Stimulated activated CD8-positive, alpha-beta memory T cell treated with anti-CD3 and anti-CD28 coated beads, Interleukin-15, amount 100 ng/mL, for 4 hours (primary cell): ENCODE measurements at places on chromosomes 4 and X.

DNA sequence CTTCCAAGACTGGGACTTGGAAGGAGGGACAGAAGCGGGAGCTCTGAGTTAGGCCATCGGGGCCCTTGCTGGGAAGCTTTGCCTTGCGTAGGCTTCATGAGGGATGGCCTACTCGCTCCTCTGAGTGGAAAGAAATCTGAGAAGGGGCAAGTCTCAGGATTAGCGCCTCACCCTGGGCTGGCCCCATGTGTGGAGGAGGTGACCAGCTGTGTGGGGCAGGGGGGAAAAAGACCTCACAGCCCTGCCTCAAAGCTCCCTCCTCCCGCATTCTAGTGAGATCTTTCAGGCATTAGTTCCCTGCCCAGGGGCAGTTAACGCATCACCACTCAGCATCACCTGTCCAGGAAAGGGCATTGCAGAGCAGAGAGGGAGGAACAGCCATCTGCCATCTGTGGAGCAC lies 156.1 kb downstream of the ENPP6 start:
- no peak for DNase-seq

GRCh38 chr4:52788806-52789205 lies 37.6 kb upstream of the ERVMER34-1 start:
- no peak for DNase-seq

DNA sequence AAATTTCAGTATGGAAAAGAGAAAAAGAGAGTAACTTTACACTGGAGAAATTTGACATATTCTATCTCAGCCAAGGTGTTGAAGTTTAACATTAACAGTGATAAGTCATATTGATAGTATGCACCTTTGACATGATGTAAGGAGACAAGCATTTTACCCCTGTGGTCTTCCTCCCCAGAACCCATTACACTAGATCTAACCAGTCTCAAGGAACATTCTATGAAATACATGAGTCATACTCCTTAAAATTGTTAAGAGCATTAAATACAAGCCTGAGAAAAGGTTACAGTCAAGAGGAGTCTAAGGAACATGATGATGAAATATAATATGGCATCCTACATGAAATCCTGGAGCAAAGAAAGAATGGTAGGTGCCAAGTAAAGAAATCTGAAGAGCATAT lies 1151.3 kb upstream of the IGFBP7 start:
- DNase-seq, result no peak

GRCh38 chrX:106726485-106727437 lies at the start of gene RNF128:
TSS of gene RNF128 (plus strand) at chrX:106726701. CDS start at chrX:106726914, 213 bp downstream.
- DNase-seq, result no peak

GRCh38 chrX:33273535-33273934 lies 62.2 kb upstream of the DMD start:
- DNase-seq, result no peak

DNA sequence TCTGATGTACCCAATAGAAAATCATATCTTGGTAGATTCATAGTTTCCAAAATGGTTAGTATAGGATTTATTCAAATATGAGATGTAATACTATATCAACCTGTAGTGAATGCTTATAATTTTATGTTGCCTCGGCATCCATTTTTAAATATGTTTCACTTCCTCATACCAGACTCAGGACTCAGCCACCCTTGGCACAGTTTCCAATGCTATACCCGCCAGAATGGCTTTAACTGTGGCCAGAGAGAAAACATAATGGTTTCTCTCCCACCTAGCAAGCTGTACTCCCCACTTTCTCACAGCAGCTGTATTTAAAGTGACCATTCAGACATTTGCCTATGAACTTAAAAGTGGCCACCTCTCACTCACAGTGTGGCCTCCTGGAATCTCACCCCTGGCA lies 466.6 kb upstream of the PABPC4L start:
- no peak for DNase-seq

GRCh38 chr4:100746141-100746739 lies 228.4 kb upstream of the EMCN start:
- no peak for DNase-seq

DNA sequence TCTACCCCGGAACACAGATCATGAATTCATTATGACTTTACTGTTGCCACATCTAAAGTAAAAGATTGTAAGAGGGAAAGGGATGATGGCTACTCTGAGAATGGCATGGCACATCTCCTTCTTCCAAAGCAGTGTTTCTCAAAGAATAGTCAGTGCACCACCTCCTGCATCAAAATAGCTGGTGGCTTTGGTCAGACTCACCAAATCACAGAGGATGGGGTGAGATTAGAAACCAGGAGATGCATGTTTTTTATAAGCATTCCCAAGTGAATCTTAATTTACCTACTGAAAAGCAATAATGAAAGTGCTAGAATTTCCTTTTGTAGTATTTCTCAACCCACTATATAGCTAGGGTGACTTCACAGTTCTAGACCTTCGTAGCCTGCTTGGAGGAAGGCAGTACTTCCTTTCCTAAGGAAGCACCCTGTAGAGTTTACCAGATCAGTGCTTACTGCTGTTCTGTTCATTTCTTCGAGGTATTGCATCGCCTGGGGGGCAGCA lies 340.8 kb upstream of the KLF3 start:
- DNase-seq, result no peak

DNA sequence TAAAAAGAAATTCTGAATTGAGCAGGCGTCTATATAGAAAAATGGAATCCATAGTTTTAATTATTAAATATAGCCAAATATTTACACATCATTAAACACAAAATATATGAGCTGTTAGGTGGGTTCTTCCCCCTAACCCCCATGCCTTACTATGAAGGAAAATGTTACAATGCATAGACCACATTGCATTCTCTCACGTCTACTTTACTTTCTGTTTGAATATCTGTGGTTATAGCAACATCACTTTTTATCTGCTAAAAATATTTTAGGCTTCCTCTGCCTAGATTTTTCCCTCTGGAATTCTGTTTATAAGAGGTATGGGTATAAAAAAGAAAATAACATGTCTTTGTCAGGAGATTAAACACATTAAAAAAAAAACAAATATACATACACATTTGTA lies 73.1 kb downstream of the MAML3 start:
- DNase-seq, result no peak

DNA sequence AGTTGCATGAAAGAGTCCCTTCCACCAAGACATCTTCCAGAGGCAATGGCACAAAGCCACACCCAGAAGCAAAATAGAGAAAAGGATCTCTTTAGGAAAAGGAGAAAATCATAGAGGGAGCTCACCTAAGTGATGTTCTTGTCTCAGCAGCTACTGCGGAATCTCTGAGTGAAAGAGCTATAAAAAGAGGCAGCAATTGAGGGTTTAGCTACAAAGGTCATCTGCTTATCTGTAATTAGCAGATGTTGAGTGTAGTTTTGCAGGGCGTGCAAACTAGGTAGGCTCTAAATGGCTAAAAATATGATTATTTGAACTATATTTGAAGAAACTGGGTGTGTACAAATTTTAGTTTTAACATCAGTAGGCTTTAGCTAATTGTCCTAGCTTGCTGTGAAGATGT lies 276.0 kb downstream of the HS3ST1 start:
- no peak for DNase-seq

DNA sequence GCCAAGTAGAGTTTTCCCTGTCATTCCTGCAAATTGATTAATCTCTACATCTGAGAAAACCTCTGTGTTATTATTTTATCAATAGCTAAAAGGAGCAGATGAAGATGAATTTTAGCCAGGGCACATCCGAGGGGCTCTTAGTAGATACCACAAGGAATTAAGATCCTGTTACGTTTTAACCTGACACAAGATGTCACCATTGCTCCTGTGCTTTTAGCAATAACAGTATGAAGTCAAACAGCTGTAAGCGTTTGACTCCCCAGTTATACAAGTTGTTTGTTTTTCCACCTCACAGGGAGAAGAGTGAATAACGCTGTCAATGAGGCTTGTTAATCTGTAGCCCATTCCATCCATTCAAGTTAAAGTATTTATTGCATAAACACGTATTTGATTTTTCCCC lies 76.0 kb upstream of the AP1S2 start:
- no peak for DNase-seq

DNA sequence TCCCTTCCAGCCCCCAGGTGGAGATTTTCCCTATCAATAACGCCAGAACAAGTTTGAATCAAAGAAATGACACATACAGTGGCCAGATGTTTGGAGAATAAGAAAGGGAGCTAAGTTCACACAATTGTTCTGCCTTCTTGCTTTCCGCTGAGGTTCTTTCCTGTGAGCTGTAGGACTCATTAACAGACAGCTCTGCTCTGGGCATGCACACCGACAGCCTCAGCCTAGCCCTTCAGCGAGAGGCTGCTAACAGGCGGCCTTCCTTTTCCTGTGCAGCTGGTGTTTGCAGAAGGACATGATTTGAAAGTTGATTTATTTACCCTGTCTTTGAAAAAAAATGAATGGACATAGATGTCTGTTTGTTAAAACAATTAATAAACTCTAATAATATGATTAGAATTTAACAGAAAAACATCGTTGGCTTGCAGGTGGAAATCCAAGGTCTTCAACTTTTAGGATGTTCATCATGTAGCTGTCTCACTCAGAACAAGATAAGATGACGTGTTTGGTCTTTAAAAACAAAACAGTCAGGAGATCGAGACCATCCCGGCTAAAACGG lies 183.3 kb downstream of the KDR start:
- DNase-seq, result no peak

- DNase-seq, result no peak
Measured at GRCh38 chrX:47129899-47130358, 14.6 kb downstream of the NDUFB11 start.

- DNase-seq, result no peak
Measured at GRCh38 chr4:77073106-77073809, 2.5 kb downstream of the CCNI start.

GRCh38 chr4:30667919-30668318 lies 52.2 kb upstream of the PCDH7 start:
- no peak for DNase-seq

DNA sequence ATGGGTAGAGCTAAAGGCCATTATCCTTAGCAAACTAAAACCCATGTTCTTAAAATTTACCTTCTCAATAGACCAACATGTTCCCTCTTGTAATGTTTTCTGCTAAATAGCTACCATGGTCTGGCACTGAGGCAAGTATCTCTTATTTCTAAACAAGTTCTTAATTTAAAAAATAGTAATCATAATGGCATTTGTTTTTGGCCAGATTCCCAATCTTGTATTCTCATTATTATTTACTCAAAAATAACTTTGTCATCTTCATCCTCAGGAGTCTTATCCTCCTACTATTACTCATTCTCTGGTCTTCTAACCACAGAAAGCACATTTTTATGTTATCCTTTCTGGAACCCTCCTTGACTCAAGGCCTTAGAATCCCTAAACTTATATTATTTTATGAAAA lies 931.2 kb downstream of the CCSER1 start:
- no peak for DNase-seq

- no peak for DNase-seq
Measured at GRCh38 chr4:6047130-6047673, 29.0 kb upstream of the C4orf50 start.
